ENCODE measurements at places on chromosomes 2 and 18.

GRCh38 chr2:217419055-217419671, 559.3 kb upstream of the TNP1 start:
- DNase-seq = no peak

DNA sequence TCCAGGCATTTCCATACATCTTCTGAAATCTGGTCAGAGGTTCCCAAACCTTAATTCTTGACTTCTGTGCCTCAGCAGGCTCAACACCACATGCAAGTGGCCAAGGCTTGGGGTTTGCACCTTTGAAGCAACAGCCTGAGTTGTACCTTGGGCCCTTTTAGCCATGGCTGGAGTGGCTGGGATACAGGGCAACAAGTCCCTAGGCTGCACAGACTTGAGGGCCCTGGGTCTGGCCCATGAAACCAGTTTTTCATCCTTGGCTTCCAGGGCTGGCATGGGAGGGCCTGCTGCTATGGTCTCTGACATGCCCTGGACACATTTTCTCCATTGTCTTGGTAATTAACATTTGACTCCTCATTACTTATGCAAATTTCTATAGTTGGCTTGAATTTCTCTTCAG, 988.8 kb upstream of the CNTNAP5 start:
- DNase-seq = no peak

DNA sequence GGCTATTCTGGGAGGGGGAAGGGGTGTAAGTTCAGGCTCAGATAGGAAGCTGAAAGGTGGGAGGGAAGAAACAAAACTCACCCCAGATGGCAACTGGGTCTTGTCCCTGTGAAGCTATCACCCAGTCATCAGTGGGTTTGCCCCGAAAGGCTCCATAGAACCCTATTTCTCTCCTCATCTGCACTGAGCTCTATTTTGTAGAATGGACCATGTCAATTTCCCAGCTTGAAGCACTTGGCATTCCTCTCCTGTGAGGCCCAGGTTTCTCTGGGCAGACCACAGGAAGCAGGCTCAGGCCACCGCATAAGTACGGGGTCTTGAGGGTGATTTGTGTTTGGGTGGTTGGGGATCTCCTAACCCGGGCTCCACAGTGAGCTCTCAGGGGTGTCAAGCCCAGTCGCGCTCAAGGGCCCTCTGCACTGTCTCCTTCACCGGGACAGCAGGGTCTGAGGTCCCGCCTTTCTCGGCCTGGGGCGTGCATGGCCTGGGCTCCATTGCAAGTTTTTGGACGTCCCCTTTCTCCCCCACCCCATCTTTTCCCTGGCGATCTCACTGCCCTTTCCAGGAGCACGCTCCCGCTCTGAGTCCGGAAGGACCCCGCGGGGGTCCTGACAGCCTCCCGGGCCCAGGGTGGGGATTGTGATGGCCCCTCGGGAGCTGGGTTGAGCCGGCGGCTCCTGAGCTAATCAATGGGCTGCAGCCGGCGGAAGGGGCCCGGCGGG, 27.3 kb upstream of the NOTO start:
- DNase-seq = no peak

DNA sequence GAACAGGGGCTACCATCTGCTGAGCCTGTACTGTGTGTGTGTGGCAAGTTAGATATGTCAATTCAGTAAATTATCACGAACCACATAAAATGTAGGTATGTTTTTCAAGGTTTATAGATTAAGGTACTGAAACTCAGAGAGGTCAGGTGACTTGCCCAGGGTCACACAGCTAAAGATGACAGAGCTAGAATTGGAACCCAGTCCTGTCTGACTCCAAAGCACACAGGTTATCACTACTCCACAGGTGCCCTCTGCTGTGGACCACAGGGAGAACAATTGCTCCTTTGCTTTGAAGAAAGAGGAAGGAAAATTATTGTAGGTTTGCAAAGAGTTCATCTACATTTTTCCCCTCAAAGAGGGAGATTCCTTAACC, 229.7 kb upstream of the AGAP1 start:
- no peak for DNase-seq

DNA sequence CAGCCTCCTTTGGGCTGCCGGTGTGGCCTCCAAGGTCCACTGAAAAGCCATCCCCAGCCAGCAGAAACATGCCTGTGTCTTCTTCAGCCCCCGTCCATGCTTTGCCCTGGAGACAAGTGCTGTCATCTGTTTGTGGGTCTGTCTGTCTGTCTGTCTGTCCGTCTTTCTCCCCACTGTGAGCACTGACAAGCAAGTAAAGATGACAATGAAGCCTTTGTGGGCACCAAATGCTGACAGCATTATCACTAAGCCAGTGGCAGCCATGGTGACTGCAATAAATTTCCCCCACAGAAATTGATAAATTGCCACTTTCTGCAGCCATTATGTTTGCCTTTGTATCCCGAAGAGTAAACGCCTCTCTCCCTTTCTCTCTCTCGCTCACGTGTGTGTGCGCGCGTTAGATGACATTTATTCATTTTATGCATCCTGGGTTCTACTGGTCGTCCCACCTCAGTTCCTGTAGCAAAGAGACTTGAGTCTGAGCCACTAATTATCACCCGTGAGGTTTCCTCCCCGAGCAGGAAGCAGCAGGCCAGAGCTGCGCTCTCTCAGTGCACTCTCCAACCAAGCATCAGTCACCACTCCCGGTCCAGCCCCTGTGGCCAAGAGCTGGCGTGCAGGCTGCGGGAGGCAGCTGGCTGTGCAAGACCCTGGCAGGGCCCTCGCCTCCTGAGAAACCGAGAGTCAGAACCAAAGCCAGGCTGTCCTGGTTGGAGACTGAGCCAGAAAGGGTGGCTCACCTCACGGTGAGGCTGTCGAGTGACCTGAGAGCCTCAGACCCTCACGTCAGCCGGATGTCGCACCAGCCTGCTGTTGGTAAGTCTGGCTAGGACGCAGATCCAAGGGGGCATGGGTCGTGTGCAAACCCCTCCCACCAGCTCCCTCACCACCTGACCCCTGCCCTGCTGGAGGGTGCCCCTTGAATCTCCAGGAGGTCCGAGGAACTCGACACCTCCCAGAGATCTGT, 6.9 kb downstream of the STEAP3 start:
- no peak for DNase-seq

DNA sequence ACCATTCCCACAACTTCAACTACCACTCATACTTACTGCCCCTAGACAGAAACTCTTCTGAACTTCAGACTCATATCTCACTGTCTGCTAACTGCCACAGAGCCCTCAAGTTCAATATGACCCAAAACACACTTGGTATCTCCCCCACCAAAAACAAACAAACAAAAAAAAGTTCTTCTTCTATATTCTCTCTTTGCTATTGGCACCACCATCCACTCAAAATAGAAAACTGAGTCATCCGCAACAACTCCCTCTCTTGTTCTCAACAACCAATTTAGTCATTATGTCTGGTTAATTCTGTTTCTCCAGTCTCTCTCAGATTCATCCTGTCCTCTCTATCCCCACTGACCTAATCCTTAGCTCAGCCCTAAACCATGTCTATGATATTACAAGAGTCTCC, 7.2 kb upstream of the DCTN1 start:
- no peak for DNase-seq

GRCh38 chr2:27093430-27094352, 7.1 kb downstream of the KHK start:
- DNase-seq = no peak

- DNase-seq = no peak
Observed at GRCh38 chr2:201344663-201345366, 12.3 kb downstream of the FLACC1 start.

DNA sequence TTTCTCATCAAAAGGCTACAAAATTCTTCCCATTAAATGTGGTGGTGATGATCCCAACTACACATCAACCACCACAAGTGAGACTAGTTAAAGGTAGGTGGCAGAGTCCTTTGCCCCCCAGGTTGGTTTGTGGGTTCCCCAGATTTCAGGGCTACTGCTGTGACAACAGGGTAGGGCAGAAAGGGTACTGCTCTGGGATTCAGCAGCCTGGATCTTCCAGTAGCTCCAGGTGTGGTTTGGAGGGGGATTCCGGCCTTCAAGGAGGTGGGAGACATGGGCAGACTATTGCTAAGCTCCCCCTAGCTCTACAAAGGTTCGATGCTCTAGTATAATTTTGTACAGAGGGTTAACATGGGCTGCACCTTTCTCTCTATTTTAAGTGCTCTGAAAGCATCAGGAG, 74.9 kb upstream of the FZD5 start:
- DNase-seq = no peak

DNA sequence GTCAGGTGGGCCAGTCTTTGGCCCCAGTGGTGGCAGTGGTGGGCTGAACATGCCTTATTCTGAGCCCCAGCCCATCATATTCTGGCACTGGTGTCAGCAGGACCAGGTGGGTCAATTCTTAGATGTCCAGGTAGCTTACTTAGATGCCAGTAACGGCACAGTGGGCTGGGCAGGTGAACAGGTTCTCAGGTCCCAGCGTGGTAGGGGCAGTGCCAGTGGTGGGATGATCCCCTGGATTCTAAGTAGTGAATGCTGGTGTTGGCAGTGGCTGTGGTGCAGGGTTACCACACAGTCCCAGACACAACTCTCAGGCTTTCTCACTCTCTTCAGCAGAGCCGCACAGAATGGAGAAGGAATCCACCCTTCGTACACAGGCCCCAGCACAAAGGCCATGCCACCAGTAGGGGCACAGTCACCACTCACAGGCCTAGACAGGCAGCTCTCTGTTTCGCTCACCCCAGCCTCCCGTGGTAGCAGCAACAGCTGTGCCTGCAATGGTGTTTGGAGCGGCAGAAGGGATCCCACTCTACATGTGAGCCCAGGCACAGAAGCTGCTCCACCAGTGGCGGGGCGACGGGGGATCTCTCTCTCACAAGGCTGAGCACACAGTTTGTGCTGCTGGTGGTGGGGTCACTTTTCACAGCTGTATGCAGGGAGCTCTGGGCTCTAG, 97.3 kb downstream of the ANKRD12 start:
- no peak for DNase-seq

GRCh38 chr18:22394428-22394827, 23.3 kb downstream of the CTAGE1 start:
- no peak for DNase-seq

DNA sequence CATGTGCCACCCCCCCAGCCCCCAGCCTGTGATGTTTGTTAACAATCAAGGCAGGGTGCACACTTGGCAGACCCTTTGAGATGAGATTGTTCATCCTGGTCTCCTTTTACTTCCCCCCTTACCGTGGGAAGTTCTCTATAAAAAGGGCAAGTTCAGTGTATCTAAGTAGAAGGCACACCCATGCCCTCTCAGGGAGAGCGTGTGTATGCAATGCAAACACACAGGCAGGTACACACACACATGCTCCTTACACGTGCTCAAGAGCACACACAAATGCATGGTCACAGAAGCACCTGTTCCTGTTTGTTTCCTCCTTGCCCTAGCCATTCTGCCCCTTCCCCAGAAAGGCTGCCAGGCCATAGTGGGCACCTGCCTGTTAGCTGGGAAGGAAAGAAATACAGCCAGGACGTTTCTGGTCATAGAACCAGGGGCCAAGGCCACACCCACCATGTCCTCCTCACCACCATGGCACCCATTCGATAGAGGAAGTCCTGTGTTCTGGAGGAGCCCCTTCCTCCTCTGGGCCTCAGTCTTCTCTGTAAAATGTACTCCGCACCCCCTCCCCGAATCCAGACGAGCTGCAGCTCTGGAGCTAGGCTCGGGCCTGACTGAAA, 3.1 kb downstream of the ATOH8 start:
- DNase-seq = no peak

DNA sequence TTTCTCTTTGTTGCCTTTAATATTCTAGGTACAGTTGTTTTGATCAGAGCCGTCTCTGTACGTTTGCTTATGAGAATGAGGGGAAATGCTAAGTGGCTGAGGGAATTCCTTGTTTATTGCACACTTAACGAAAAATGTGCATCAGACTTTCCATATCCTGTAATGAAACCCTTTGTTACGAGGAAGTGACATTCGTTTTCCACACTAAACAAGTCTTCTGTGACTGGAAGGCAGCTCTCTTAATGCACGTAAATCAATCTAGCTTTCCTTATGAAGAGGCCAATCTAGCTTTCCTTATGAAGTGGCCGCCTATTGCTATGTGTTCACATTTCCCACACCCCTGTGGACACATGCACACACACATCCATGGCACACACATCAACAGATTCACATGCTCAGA, 186.2 kb downstream of the SNTG2 start:
- no peak for DNase-seq

DNA sequence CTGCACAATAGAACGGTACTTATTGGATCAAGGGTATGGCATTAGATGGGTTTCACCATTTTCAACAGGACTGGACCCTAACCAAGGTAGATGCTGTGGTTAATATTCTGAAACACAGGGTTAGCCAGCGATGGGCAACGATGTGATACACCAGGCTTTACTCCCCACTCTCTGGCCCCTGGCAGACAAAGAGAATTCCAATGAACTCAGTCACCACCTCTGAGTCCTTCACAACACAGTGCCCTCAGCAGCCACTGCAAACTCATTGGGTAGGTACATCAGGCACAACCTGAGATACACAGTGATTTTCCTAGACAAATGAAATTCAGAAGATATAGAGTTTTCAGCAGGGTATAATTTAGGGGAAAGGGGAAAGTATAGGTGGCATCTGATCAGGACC, 634.5 kb downstream of the ZEB2 start:
- no peak for DNase-seq

- no peak for DNase-seq
Observed at GRCh38 chr2:40435426-40436092, 16.3 kb downstream of the SLC8A1 start.

DNA sequence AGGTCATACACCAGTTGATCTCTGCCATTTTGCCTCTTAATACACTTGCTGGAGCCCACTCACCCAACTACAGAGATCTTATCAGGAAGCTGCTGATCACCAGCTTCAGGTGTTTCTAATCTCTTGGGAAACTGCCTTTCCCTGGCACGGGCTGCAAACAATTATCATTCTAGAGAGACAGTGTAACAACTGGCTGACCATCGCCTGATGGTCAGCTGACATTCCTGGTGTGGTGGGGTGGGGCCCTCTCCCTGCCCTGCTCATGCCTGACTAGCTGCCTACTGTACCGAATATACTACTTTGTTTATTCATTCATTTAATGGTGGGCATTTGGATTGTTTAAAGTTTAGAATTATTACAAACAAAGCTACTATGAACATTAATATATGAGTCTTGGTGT, 311.5 kb downstream of the CBLN2 start:
- no peak for DNase-seq

DNA sequence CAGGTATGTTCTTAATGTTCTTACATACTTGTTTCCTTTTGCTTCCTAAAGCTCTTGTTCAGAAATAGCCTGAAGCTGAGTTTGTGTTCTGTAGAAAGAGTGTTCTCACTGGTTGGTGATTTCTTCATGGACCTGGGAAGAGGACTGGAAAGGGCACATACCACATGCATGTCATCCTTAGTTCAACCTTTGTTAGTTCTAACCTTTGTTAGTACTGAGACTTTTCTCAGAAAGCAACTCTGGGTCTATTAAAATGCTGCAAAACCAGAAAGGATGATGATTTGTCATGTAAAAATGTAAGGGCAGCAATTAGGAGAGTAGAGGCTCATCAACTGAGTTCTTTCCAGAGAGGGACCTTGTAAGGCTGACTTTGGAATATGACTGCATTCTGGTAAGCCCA, 2.5 kb upstream of the FAP start:
- no peak for DNase-seq
